ENCODE measurements at places on chromosomes 2 and 18.

DNA sequence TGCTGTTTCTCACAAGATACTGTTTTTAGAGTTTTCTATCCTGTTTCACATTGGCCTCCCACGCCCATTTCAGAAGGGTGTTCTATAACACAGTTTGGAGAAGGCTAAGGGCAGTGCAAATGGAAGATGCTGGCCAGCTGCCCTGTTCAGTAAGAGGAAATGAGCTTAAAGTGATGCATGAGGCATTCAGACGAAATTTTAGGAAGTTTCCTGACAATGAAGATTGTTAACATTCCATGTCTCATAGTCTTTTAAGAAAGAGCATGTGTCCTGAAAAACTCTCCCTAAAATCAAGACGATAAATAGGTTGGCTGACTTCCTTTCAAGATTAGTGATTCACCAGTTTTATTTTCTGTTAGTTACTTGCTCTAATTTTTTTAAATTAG, 484.2 kb upstream of the NRP2 start:
- DNase-seq, result no peak

DNA sequence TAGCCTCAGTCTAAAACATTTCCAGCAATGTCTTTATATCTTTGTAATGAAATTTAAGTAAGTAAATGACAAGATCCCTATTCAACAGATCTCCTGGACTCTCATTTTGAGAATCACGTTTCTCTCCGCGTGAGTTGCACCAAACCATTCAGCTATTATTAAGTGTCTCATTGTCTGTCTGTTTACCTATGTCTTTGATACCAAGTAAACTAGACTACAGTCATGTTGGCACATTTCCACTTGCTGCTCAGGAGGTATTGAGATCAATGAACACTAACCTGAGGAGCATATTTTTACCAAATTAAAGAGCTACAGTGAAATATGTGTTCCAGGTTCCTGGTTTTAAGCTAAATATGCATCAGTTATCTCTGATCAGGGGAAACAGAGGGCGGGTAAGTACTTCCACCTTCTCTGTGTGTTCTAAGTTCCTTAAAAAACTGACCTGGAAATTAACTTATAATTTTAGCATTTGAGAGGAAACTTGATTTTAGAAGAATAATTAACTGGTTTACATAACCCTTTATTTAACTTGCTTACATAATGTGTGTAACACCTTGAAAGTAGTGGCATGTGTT, 125.8 kb downstream of the OSBPL6 start:
- DNase-seq, result no peak

- DNase-seq, result peak; percentile 29
Observed at GRCh38 chr18:22456547-22456946, 38.8 kb upstream of the CTAGE1 start.

DNA sequence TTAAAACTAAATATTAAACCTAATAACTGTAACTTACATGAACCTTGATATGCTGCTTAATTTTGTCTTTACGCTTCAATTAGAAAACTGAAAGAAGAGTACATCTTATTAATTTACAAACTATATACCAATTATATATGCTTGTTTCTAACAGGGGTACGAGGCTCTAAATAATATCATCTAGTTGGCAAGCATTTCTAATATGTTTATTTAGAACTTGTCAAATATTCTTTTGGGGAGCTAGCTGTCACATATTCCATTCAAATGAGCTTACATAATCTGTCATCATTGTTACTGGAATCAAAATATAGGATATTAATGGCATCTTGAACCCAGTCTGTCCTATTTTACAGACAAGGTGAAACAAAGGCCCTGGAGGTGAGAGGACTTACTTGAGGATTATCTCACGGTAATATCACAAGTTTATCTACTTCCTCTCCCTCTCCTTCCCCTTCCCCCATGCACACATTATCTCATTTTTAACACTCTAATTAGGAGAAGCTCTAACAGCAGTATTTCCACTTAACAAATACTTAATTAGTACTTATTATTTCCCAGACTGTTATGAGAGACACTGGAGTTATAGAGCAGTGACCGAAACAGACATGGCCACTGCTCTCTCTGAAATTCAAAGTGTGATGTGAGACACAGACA, 3.5 kb downstream of the PRKD3 start:
- no peak for DNase-seq

GRCh38 chr2:204986641-204987040, 441.4 kb downstream of the PARD3B start:
- DNase-seq, result no peak

- no peak for DNase-seq
Observed at GRCh38 chr18:26424428-26425147, 123.8 kb downstream of the KCTD1 start.
